BE2C (cell line): ENCODE measurements at places on chromosomes 5 and 9.
A peak's percentile ranks its signal among the peaks of the same experiment; 100 is the strongest.

DNA sequence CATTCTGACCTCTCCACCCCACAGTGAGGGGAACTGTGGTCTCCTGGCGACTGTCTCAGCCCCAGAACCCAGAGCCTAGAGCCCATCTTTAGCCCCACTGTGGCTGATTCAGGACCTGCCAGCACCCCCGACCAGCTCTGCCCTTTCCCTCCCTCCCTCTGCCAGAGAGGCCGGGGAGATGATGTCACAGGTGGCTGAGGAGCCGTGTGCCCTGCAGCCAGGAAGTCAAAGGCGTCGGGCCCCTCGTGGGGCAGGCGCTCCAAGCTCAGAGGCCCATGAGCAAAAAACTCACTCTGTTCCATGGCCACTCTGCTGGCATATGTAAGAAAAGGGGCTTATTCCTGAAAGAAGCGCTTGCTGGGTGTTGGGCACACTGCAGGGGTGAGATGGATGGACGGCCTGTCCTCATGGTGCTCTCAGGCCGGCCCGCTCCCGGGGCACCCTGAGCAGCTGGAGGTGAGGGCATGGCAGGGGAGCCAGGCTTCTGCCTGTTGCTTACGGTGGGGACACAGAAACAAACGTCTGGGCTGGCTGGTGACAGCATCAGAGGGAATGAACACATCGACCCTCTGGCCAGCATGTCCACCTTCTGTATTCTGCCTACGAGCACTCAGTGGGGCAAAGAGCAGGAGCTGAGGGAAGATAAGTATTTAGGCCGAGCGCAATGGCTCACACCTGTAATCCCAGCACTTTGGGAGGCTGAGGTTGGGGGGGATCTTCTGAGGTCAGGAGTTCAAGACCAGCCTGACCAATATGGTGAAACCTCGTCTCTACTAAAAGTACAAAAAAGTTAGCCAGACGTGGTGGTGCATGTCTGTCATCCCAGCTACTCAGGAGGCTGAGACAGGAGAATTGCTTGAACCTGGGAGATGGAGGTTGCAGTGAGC, 41.1 kb downstream of the LAMC3 start:
- no peak for DNase-seq

DNA sequence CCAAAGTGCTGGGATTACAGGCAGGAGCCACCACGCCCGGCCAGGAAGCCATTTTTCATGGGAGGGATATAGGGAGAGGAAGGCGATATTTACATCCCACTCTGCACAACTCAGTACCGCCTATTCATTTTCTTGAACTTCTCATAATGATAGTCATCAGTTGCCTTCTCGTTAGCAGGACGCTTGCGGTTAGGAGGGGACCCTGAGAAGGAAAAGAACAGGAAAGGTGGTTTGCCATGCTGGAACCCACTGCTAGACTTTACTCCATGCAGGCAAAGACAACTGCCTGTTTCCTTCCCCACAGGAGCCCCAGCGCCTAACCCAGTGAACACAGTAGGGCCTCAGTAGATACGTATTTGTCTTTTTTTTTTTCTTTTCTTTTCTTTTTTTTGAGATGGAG, 4.1 kb upstream of the TOR1A start:
- DNase-seq, result no peak

GRCh38 chr5:119458911-119459632, 6.8 kb downstream of the HSD17B4 start:
- DNase-seq, result no peak

DNA sequence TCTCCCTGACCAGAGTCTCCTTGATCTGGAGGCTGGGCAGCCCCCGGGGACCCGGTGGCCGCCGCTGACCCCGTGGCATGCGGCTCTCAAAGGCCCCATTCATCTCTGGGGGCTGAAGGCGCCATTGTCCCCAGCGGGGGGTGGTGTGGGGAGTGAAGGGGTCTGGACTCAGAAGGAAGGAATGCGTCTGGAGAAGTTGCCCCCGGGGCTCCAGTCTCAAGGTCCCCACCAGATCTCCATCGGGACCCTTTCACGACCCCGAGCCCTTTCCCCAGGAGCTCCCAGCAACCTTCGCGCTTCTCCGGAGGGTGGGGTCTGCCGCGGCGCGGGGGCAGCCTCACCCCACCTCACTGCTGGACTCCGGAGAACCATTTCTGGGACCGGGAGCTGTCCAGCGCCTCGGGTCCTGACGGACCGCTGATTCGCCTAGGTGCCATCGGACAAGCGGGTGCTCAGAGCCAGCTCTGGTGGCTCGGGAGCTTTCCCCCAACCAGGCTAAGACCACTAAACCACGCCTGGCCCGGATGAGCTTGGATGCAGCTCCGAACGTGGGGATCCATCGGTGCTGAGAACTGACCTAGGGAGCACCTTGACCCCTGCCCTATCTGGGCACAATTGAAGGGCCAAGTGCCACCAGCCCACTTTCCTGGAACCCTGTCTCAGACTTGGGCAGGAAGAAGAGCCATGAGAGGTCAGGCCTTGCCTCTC, 5.1 kb upstream of the PCDH1 start:
- DNase-seq, result peak; percentile 55

GRCh38 chr5:94692581-94692980, 74.1 kb downstream of the SLF1 start:
- no peak for DNase-seq

DNA sequence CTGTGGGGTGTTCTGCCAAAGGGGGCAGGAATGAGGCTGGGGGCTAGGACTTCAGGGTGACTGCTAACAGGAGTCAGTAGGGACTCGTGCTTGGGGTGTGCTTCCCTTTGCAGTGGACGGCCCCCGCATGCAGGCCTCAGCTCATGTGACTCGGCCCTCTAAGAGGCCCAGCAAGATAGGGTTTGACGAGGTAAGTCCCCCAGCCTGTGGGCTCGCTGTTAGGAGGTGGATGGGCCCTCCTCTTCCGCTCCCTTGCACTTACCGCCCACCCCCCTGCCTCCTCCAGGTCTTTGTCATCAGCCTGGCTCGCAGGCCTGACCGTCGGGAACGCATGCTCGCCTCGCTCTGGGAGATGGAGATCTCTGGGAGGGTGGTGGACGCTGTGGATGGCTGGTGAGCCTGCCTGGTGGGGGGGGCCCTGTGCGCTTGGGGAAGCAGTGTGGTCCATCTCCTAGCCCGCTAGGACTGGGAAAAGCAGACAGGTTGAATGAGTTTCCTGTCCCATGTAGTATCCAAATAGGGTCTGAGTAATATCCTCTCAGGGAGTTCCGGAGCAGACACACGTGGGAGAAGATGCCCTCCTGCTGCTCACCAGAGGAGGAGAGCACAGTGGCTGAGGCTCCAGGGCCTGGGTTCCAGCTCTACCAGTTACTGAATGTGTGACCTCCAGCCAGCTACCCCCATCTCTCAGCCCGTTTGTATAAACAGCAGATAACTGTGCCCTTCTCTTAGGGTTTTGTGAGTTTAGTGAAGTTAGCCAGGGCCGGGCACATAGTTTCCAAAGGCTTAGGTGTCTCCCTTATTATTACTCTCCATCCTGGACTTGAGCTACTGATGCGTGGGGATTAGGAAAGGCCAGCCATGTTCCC, 8.2 kb downstream of the CERCAM start:
- no peak for DNase-seq

GRCh38 chr5:131475541-131475941, 159.5 kb downstream of the RAPGEF6 start:
- no peak for DNase-seq

DNA sequence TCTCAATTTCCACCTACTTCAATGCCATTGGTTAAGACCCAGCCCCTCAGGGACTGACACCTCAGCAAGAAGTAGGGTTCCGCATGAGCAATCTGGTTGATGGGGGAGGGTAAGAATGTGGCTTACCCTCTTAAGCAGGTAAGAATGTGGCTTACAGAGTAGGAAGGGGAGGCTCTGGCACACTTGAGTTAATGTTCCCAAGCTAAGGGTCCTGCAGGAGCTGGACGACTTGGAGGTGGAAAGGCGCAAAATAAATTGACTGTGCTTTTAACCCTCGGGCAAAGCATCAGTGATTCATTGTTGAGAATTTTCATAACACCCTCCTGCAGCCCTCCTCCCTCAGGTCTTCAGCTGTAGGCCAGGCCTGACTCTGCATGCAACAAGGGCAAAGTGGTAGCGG, 24.9 kb upstream of the ADRA1B start:
- DNase-seq, result no peak

- no peak for DNase-seq
These were observed 187.5 kb downstream of the SNCAIP start for GRCh38 chr5:122499585-122499984.

DNA sequence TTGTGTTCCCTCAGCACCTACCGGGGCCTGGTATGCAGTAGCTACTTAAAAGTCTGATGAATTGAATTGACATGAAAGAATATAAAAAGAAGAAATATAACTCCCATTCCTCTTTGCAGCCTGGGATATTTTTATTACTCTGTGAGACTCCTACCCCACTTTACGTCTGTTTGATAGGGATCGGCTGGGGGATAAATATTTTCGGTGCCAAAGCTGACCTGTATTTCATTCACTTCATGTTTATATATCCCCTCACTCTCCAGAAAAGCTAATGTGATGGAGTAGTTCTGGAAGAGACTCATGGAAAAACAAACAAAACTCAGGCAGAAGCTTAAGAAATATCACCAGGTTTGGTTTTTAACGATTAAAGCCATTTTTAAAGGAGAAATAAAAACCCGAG, 108.2 kb upstream of the TBC1D2 start:
- DNase-seq, result no peak

GRCh38 chr9:98583417-98583816, 125.3 kb downstream of the GABBR2 start:
- no peak for DNase-seq

DNA sequence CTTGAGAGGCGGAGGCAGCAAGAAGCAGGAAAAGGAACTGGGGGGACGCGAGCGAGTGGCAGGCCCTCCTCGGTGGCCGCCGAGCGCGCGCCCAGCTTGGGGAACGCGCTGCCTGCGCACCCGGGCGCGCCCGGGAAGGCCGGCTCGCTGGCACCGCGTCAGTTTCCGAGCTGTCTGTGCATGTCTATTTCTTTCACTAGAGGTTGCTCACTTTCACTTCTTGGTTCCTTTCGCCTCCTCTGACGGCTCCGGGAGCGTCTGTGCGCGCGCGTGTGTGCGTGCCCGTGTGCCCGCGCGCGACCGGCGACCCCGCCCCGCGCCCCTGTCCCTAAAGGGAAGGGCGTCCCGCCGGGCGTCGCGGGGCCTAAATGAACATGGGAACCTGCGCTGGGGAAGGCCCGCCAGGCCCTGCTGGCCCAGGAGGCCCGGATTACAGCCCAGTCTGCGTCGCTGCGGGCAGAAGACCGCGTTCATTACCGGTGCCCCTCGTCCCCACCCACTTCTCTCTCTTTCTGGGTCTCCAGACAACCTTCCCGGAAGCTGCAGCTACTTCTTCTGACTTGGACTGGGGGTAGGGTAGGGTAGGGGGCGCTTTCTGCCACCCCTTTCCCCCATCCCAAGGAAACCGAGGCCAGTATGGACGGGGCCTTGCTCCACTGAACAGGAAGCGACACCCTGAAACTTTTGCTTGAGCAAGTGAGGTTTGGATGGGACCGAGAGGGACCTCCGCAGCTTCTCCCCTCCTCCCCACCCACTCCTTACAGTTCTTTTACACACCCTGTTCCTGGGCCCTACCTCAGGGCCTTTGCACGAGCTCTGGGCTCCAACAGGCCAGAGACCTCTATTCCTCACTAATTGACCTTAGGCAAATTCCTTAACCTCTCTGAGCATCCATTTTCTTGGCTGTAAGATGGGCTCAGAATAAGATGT, 205.8 kb upstream of the IER5L start:
- DNase-seq, result no peak

DNA sequence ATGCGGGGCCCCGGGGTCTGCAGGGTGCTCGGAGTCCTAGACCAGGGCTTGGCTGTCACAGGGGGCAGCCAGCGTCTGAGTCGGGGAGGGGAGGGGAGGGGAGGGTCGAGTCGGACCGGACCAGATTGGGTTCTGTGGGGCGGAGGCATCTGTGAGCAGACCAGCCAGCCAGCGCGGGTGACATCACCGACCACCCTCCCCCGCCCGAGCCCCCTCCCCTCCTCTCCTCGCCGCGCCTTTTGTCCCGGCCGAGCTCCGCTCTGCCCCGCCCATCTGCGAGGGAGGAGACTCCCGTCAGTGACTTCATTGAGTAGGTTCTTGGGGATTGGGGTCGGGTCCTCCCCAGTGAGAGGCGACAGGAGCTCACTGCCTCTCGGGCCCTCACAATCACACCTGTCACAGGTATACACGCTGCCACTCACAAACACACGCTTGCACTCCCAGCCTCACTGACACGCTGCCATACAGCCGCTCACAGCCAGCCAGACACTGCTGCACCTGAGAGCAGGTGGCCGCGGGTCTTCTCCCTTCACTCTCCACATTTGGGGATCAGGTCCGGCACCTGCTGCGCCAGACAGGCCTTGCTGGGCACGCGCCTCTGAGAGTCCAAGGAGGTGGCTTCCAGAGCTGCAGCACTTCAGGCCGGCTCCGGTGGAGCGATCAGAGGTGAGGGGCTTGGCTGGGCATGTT, 546 bp downstream of the DNAJB5 start:
- peak; percentile 74 for DNase-seq

GRCh38 chr5:135233477-135233876, 165.6 kb downstream of the MACROH2A1 start:
- DNase-seq, result no peak

GRCh38 chr9:34519321-34520020, 3.3 kb downstream of the ENHO start:
- no peak for DNase-seq

DNA sequence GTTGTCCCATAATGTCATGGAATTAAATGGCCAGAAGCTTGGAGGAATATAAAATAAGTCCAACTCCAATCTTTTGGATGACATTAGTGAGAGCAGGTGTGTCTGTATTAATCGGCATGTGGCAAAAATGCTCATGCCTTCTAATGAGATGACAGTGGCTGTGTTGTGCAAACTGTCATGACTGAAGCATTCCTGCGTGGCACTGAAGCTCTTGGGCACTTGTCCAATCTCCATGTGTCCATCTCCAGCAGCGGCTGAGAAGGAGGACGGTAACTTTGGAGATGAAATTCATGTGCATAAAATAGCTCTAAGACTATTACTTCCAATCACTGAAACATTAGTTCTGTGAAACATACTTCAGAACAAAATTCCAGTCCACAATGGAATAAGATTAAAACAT, 697.5 kb upstream of the GRAMD2B start:
- no peak for DNase-seq

GRCh38 chr5:130164966-130165365, 260.7 kb downstream of the CHSY3 start:
- DNase-seq, result no peak

GRCh38 chr5:111309384-111309783, 85.2 kb downstream of the CAMK4 start:
- DNase-seq, result no peak

DNA sequence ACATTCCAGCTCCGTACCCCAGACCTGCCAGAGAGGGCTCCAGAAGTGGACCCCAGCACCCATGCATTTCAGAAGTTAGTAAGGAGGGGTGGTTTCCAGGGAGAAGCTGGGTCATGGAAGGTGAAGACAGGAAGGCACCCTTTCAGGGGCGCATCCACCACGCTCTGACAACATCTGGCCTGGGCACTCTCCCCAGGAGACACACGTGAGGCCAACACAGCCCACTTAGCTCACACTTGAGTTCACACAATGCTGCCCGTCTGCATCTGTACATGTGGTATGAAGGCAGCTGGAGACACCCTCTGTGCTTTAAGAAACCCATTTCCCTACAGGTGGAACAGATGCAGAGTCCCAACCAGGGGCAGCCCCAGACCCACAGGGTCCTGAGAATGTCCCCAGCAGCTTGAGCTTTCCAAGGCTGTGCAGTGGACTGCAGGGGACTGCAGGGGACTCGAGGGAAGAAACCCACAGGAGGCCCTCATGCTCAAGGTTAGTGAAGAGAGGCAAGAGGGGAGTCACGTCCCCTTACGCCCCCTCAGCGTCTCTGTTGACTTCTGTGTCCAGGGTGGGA, 326.8 kb upstream of the IRX1 start:
- DNase-seq, result no peak
